T-helper 22 cell (primary cell): ENCODE measurements at places on chromosomes 7 and 10.

- no peak for DNase-seq
Observed at GRCh38 chr7:41584746-41585145, 118.1 kb downstream of the INHBA start.

- no peak for DNase-seq
Observed at GRCh38 chr10:71971769-71972555, 7.8 kb downstream of the CHST3 start.

DNA sequence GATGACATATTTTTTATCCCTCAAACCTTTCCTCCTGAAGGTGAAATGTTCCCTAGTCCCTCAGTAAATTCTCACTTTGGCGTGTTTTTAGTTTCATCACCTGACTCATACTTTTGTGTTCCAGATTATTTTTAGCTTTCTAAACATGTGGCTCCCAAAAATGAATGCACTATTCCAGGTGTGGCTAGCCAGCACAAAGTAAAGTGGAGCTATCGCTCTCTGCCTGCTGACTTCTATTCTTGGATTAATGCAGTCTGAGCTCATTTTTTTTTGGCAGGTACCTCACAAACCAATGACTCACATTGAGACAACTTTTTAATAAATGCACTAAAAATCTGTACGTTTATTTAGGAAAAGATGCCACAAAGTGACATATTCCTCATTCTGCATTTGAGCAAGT is 58.8 kb upstream of the LANCL2 start:
- DNase-seq = no peak

DNA sequence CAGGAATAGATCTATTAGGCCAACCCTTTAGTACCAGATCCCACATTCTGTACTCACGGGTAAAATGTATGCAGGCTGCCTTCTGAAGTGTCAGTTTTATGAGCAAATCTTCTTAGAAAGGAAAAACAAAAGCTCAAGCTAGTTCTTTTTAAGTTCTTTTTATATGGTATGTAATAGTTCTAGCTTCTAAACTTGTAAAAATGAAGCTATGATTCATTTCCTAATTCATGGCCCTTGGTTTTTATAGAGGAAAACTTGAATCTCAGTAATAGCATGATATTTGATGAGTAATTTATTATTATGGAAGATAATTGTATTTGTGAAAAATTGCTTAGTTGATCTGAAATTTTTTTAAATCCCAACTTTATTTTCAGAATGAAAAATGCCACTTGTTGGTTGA is 54.3 kb downstream of the SLK start:
- no peak for DNase-seq

- no peak for DNase-seq
Observed at GRCh38 chr10:7318836-7319235, 92.0 kb downstream of the SFMBT2 start.

- no peak for DNase-seq
Observed at GRCh38 chr10:101006593-101007098, 7.0 kb downstream of the LZTS2 start.

DNA sequence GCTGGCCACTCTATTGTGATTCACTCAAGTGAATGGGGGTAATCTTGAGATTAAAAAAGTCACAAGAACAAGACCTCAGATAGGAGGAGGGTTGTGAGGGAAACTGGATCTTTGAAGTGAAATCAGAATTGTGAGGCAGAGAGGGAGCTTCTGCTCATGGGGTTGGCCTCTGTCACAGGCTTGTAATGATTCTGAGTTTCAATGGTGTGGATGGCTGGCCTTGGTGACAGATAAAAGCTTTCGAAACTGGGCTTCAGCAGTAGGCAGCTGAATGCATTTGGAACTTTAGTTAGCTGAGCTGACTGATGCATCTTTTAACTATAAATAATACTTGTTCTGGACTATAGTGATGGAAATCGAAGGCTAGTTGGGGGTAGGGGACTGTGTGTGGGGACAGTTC is 12.2 kb downstream of the TAS2R60 start:
- DNase-seq = no peak
